Endothelial cell of umbilical vein (primary cell): ENCODE measurements at places on chromosomes 5 and 9. TPM values are rescaled to one million over a fixed set of nuclear protein-coding genes. Genes with fewer than 3 reads are reported as not detected.

MYMK gene
- not detected in 2 replicates for total RNA-seq

PCDHGB5 gene
- 11.4 and 14.4 TPM in 2 replicates for total RNA-seq

PCDHGA3 gene
- 1.1 and 1.2 TPM in 2 replicates for total RNA-seq

SPRY4 gene
- total RNA-seq = 33.9 and 49.5 TPM in 2 replicates

RASGEF1C gene
- not detected in 2 replicates for total RNA-seq

TRMO gene
- 10.1 and 10.9 TPM in 2 replicates for total RNA-seq

SLC34A1 gene
- total RNA-seq = not detected in 2 replicates

PCDHGA10 gene
- total RNA-seq = 4.4 and 5.8 TPM in 2 replicates

PKD2L2 gene
- total RNA-seq = not detected in 2 replicates

ERAP2 gene
- 6.1 and 10.0 TPM in 2 replicates for total RNA-seq

INSYN2B gene
- 8.2 and 9.9 TPM in 2 replicates for total RNA-seq

PCDHGA8 gene
- total RNA-seq = 0.53 and 0.95 TPM in 2 replicates

ENHO gene
- not detected in 2 replicates for total RNA-seq

BNC2 gene
- 33.1 and 34.3 TPM in 2 replicates for total RNA-seq

GRXCR2 gene
- total RNA-seq = not detected in 2 replicates

DPYSL3 gene
- 142 and 146 TPM in 2 replicates for total RNA-seq

WDR70 gene
- 33.1 and 37.3 TPM in 2 replicates for total RNA-seq

CARTPT gene
- not detected in 2 replicates for total RNA-seq

FRMD3 gene
- total RNA-seq = 6.1 and 7.3 TPM in 2 replicates

ISCA1 gene
- 20.6 and 22.2 TPM in 2 replicates for total RNA-seq

MYOT gene
- not detected in 2 replicates for total RNA-seq

AGXT2 gene
- total RNA-seq = not detected in 2 replicates

LCN15 gene
- not detected in 2 replicates for total RNA-seq

PCDHB9 gene
- total RNA-seq = 0.16 and 0.20 TPM in 2 replicates

ZNG1C gene
- total RNA-seq = 31.5 and 40.8 TPM in 2 replicates

SEMA6A gene
- 1.4 and 1.5 TPM in 2 replicates for total RNA-seq

IL5 gene
- not detected in 2 replicates for total RNA-seq

ADAMTS2 gene
- not detected in 2 replicates for total RNA-seq

EIF4E1B gene
- not detected in 2 replicates for total RNA-seq

SLC25A2 gene
- 0.39 and 0.46 TPM in 2 replicates for total RNA-seq

MYORG gene
- 6.3 and 7.0 TPM in 2 replicates for total RNA-seq

C9orf153 gene
- total RNA-seq = 0.66 TPM in 1 of 2 replicates, not detected in the other

SLC45A2 gene
- not detected in 2 replicates for total RNA-seq

SH3PXD2B gene
- total RNA-seq = 66.3 and 71.8 TPM in 2 replicates

CDC42SE2 gene
- 21.2 and 21.9 TPM in 2 replicates for total RNA-seq

CXCL14 gene
- total RNA-seq = not detected in 2 replicates

EFNA5 gene
- 22.1 and 22.6 TPM in 2 replicates for total RNA-seq

EGFL7 gene
- total RNA-seq = 1,042 and 1,043 TPM in 2 replicates

SPINK13 gene
- total RNA-seq = not detected in 2 replicates

ADAMTS12 gene
- 0.88 TPM in 1 of 2 replicates, not detected in the other for total RNA-seq

PCDHA5 gene
- not detected in 2 replicates for total RNA-seq

SLCO6A1 gene
- not detected in 2 replicates for total RNA-seq

TAS2R1 gene
- total RNA-seq = not detected in 2 replicates

TSSK1B gene
- total RNA-seq = 0.12 TPM in 1 of 2 replicates, not detected in the other

NINJ1 gene
- total RNA-seq = 31.5 and 42.2 TPM in 2 replicates
